SW480 (cell line): ENCODE measurements at places on chromosomes 4 and X.

DNA sequence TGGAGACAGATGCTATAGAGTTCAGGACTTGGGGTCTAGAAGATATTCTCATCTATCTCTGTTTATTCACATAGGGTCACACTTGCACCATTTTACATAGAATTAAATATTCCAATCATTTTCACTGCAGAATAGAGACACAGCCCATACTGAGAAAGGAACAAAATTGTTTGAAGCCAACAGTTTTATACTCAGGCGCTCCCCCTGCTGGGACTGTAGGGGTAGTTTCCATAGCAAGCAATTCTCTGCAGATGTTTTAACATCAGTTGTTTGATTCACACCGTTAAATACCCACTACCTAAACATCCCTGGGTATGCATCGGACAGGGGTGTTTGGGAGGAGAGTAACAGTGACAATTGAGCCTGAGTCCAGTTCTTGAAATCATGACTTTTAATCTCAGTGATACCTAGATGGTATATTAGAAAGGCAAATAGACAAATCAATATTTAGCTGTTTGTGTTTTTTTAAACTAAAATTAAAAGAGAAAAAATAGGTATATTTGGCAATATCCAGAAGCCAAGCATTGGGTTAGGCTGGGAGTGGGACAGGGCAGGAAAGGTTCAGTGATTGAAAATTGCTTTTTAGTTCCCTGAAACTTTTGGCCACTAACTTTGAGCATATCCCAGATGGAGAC lies 33.8 kb downstream of the LONRF3 start:
- DNase-seq = peak; percentile 25

- DNase-seq = no peak
Observed at GRCh38 chr4:55807556-55807955, 12.0 kb upstream of the EXOC1L start.

- DNase-seq = no peak
Observed at GRCh38 chr4:19823781-19824180, 427.9 kb upstream of the SLIT2 start.

GRCh38 chrX:65643531-65644052 lies 23.9 kb upstream of the MSN start:
- no peak for DNase-seq
